ENCODE measurements at places on chromosomes 5 and 9.

GRCh38 chr5:149937610-149938009, 7.0 kb downstream of the PDE6A start:
- no peak for DNase-seq

DNA sequence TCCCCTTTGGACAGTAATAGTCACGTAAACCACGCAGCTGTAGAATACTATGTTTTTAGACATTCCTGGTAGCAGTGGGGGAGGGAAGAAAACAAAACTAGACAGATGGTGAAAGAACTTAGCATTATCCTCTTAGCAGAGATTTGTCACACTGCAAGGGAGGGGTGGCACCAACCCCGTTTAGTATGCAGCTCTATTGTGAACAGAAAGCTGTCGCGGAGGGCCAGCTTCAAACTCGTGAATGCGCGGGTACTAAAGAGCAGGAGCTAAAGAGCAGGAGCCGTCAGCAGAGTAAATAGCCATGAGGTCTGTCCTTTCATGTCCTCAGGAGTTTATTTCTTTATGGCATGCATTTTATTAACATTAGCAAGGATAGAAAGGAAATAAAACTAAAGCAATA, 141.9 kb upstream of the SLC12A2 start:
- no peak for DNase-seq

DNA sequence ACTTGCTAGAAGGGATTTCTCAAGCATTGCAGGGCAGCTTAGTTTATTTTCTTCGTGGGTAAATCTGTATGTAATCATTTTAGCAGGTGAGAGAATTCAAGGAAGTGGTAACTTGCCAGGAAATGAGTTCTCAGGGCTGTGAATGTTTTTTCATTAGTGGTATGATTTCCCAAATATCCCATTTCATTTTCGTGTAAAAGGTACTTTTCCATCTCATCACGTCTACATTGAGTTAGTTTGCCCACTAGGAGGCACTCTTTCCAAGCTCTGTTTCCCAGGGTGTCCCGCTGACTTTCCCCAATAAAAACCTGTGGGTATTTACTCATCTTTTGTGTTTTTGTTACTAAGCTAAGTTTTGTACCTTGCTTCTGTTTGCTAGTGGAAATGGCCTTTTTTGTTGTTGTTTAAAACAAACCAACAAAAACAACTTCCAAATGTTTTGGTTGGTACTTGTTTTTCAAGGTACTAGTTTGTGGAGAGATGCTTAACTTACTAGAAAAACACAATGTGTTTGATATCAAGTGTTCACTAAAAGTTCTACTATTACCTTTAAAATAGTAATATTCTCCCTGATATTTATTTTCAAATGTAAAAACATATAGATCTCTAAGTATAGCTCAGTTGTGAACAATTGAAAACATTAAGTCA, 373.6 kb downstream of the ADGRV1 start:
- peak; percentile 45 for DNase-seq

DNA sequence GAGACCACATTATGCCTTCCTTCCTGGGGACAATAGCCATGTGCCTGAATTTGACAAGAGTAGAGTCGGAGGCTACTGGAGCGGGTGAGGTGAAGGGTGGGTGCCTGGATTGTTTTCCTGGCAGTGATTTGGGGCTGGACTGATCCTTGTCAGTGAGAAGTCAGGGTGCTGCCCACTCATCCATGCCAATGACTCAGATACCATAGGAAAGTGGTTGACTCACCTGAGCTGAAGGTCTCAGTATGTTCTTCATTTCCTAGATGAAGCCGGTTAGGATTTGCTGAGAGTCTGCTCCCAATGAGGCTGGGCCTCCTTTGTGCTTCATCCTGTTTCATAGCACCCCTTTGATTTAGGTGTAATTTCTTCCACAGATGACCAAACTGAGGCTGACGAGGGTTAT, 366.0 kb downstream of the KDM4C start:
- no peak for DNase-seq

DNA sequence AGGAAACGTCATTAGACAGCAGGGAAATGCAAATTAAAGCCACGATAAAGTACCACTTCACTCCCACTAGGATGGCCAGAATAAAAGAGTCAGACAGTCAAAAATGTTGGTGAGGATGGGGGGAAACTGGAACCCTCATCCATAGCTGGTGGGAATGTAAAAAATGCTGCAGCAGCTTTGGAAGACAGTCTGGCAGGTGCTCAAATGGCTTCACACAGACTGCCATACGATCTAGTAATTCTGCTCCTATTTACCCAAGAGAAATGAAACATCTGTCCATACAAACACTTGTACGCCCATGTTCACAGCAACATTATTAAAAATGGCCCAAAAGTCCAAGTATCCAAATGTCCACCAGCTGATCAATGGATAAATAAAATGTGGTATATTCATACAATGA, 158.9 kb upstream of the PHYKPL start:
- no peak for DNase-seq

- no peak for DNase-seq
Measured at GRCh38 chr5:9495121-9495520, 50.8 kb downstream of the SEMA5A start.

DNA sequence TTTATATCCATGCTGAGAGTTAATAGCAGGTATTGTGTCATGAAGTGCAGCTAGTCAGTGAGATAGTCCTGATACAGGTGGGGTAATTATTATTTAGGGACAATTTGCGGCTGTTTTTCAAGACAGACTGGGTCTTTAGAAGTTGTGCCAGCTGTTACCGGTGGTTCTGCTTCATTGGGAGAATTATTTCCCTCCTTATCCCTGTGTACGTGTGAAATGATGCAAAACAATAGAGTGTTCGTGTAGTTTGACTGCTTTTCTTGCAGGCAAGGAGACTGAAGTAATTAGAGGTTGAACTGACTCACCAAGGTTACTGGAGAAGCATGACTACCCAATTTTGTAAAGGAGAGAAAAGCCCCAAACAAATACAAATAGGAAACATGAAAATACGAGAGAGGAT, 101.7 kb downstream of the ARRDC3 start:
- no peak for DNase-seq

DNA sequence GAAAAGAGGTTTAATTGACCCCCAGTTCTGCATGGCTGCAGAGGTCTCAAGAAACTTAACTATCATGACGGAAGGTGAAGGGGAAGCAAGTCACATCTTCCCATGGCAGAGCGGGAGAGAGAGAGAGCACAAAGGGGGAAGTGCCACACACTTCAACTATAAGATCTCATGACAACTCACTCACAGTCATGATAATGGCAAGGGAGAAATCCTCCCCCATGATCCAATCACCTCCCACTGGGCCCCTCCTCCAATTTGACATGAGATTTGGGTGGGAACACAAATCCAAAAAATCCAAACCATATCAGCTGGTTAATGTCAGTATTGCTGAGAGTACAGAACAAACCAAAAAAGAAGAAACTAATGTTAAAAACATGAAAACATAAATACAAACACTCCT, 120.2 kb downstream of the STARD4 start:
- DNase-seq, result no peak

- DNase-seq, result no peak
Measured at GRCh38 chr5:98825582-98826375, 52.3 kb downstream of the RGMB start.

DNA sequence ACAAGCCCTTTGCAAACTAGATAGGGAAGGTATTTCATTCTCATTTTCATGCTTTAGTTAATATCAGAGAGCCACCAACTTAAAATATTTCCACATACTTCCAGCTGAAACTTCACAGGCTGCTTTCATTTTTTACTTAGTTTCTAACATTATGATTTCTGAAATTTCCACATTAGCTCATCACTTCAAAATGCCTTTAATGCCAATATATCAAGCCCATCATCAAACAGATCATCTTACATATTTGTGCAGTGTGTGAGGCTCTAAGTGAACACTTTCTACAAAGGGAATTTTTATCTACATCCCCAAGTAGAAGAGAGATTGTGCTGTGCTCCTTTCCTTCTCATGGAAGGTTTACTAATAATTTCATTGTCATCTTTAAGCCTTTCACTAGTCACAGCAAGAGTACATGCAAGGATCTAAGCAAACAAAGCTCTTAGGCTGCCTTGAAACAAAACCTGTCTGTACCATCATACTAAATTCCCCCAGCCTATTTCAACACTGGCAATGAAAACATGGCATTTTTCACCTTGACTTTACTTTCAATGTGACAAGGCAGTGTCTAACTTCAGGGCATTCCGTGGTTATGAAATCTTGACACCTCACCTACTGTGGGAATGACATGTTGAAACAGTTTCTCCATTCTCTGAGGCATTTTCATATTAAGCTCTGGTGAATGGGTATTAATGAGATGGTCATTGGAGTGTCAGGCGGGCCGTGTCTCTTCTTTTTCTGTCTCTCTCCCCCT, 45.4 kb downstream of the PPP2R2B start:
- no peak for DNase-seq

DNA sequence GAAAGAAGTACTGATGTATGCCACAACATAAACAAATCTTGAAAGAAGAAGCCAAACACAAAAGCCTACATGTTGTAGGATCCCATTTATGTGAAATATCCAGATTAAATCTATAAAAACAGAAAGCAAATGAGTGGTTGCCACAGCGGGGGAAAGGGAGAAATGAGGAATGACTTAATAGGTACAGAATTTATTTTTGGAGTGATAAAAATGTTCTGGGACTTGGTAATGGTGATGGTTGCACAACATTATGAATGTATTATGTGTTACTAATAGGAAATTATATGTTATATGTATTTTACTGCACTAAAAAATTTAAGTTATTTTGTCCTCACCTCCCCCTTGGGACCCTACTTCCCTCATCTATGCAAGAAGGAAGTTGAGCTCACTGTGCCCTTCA, 16.4 kb upstream of the TTC1 start:
- DNase-seq, result no peak

GRCh38 chr5:73950441-73950873, 324.5 kb downstream of the ARHGEF28 start:
- no peak for DNase-seq

DNA sequence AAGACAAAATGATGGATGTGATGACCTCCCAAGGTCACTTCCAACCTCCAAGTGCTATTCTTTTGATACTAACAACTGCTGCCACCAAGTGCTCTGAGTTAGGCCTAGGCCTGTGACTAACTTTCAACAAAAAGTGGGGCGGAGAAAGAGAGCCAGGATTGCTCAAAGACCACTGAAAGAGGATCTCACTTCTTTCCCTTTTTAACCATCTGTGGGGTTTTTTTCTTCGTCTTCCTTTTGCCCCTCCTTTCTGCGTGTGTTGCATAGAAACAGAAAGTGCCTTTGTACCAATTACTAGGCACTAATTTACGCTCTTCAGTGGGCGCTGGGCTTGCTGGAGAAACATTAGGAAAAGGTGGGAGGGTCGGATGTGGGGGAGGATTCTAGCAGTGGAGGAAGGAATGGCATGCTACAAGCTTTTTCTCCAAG, 8.0 kb downstream of the KLF9 start:
- peak; percentile 42 for DNase-seq

GRCh38 chr5:150111122-150111521, 24.8 kb upstream of the CSF1R start:
- DNase-seq, result no peak

- DNase-seq, result no peak
Measured at GRCh38 chr9:134653259-134654009, 11.8 kb downstream of the COL5A1 start.

GRCh38 chr9:625613-626012, 215.9 kb upstream of the DMRT1 start:
- DNase-seq, result no peak

GRCh38 chr5:11611011-11611410, 293.2 kb downstream of the CTNND2 start:
- no peak for DNase-seq

DNA sequence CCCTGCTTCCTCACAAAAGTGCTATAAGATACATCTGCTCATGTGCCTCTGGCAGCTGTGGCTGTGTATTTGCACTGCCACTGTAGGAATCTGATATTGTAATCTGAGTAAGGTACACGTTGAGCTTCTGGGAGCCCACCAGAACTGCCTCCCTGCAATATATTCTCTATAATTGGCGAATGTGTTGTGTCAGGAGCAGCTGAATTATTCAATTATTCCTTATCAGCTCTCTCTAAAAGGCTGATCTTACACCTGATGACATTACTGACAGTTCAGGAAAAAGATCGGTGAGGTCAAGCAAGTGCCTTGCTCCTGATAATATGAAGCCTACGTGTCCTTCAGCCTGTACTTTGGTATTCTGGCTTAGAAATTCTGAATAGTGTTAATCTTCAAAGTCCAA, 1015.0 kb downstream of the CDH9 start:
- DNase-seq, result no peak

DNA sequence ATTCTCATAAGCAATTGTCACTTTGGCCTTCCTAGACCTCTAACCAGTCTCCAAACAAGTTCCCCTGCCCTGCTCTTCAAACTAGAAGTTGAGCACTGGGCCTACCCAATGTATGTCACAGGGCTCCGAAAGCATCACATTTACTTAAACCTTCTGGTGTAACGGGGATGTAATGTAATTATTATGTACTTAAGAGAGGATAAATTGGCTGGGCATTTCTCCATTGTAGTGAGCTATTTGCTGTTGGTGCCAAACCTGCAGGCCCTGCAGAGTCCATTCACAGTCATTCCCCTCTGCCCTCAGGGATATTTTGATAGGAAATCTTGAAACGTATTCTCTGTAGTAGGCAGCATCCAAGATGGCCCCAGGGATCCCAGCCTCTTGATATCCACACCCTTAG, 64.2 kb upstream of the GNE start:
- no peak for DNase-seq

DNA sequence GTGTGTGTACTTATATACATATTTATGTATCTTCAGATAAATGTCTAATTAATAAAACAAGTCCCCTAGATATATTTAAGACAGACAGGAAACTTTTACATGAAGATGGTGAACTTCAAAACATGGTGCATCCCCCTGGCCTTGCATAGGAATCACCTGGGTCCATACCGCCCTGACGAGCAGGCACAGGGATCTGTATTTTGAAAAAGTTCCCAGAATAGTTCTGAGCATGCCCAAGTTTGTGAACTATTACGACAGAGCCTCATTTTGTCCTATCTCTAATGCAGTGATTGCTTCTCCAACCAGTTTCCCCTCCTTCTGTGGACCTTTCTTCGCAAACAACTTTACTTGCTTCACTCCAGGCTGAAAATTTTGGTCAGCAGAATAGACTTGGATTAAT, 98.1 kb downstream of the APBA1 start:
- no peak for DNase-seq

DNA sequence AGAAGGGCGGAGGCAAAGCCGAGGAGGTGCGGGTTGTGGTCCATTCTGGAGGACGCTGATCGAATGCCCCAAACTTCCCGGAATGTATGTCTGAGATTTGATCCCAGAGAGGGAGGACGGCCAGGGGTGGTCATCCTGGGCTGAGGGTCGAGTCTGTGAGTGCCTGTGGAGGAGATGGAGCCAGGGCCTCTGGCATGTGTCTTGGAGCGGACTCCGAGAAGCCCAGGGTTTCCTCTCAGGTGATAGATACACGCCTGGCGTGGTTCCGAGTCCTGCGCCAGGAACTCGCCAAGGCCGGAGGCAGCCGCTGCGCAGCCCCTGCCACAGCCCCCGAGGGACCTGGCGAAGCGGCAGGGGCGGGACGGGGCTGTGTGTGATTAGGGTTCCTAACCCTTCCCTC, 363 bp downstream of the ZNF454 start:
- DNase-seq, result no peak

DNA sequence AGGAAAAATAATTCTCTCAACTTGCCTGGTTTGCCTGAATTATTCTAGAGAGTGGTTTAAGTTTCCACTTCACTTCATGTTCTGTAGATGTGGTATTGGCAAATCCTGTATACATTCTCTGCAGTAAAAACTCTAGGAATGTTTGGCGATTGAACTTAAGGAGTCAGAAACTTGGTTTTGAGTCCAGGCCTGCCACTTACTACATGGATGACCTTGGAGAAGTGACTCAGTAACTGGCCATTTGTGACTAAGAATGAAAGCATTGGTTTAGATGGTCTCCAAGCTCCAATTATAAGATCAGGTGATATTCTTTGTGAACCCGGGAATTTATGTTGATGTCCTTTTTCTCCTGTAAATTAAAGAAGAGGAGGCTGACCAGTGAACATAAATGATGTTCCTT, 233.8 kb downstream of the GAS1 start:
- DNase-seq, result no peak

All from CD4-positive, alpha-beta T cell treated with Interleukin-21 for 1 hour (primary cell).